NCI-H460 (cell line): ENCODE measurements at places on chromosomes 3 and 15.

- DNase-seq, result no peak
These were observed 23.4 kb upstream of the GALNT15 start for GRCh38 chr3:16151109-16151508.

- DNase-seq, result no peak
These were observed 66.6 kb upstream of the IGF1R start for GRCh38 chr15:98581715-98582114.

DNA sequence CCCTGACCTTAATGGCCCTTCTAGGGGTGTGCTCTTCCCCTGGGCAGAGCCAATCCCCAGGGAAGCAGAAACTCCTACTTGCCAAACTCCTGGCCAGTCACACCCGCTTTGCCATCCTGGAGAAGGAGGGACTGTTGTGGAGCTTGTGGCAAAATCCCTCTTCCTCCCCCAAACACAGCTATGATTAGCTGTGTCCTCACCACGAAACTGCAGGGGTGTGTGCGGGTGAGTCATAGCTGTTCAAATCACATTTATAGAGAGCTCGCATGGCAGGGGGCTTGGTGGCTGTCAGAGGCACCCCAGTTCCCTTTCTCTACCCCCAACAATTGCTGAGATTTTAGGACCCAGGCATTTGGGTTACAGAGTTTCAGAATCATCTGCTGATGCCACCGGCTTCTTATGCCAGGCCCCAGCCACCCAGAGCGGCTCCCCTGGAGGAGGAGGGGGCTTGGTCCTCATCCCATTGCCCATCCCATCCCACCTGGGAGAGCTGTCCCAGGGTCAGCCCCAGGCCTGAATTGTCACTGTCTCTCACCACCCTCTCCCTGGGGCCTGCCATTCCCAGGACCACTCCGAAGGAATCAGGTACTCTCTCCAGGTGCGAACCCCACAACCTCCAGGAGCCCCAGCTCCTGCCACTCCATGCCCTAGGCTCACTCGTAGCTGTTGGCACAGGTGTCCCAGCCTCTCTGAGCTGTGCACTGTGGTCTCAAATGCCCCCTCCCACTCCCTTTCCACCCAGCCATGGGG is 28.8 kb upstream of the MAGEF1 start:
- no peak for DNase-seq

GRCh38 chr3:72995337-72995736 is 1.3 kb upstream of the PPP4R2 start:
- no peak for DNase-seq

DNA sequence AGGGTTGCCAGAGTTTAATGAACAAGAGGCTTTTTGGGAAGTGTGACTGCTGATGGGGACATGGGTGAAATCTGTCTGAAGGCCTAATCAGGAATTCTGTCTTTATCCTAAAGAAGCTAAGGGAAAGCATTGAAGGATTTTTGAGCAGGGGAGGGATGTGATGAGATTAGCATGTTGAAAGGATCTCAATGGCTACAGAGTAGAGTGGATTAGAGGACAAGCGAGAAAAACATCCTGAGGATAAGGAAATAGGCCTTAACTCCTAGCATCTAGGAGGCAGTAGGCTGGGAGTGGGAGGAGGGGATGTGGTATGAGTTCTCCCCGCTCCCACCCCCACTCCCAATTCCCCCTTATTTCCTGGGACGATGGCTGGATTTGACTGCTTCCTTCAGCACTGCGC is 35.1 kb upstream of the SNTN start:
- no peak for DNase-seq

DNA sequence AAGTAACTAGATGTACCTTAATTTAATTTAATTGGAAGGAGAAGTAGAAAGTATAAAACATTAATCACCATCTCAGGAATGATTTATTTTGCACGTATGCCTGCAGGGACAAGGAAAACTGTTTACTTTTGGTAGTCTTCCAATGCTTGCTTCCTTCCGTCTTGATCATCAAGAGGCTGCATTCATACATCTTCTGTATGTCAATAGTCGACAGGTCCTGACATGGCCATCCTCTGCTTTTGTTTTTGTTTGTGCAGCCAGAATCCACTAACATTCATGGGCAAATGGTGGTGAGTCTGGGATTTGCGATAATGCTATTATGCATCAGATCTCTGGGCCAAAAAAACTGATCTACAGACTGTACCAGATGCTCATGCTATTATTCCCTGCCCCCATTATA is 56.6 kb upstream of the ZPLD1 start:
- DNase-seq, result no peak

GRCh38 chr3:13647298-13648059 is 98.6 kb downstream of the FBLN2 start:
- no peak for DNase-seq

- DNase-seq, result no peak
These were observed 220.9 kb upstream of the LRRFIP2 start for GRCh38 chr3:37395286-37395685.

DNA sequence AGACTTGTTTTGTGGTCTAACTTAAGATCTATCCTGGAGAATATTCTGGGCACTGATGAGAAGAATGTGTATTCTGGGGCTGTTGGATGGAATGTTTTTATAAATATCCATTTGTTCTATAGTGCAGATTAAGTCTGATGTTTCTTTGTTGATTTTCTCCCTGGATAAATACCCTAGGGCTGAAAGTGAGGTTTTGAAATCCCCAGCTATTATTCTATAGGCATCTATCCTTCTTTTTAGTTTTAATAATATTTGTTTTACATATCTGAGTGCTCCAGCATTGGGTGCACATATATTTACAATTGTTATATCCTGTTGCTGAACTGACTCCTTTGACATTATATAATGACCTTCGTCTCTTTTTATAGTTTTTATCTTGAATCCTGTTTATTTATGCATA is 42.9 kb downstream of the GALK2 start:
- DNase-seq, result no peak

DNA sequence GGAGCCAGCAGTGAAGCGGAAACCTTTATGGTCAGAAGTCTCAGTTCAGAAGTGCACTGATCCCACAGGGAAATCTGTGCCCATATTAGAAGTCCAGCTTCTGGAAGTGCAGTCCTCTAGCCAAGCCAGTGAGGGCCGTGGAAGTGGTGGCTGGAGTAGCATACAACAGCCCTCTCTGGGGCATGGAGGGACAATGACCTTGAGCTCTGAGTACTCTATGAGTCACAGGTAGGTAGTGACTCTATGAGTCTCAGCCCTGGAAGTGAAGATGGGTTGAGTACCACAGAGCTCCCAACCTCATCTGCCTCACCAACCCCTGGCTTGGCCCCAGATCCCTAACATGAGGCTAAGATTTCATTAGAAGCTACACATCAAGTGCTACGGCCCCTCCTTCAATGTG is 205.9 kb upstream of the PPP2R3A start:
- no peak for DNase-seq
